CD4-positive, alpha-beta T cell treated with Interleukin-17A for 4 hours (primary cell): ENCODE measurements at places on chromosomes 4 and X.

- DNase-seq, result no peak
Measured at GRCh38 chrX:14939644-14940043, 66.4 kb downstream of the MOSPD2 start.

DNA sequence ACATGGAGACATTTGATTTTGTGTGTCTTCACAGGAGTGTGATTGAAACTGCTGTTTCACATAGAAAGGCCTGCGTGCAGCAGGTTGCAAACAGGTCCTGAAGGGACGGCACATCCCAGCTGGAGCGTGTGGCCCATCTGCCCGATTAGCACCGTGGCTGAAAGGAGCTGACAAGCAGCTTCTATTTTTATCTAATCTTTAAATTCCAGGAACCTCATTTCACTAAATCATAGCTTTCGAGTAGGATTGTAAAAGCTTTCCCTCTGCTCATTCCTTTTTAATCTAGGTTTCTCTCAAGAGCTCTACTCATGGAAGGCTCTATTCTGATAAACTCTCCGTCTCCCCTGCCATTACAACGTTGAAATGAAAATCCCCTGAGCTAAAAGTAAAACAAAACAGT, 106.8 kb downstream of the FSTL5 start:
- DNase-seq, result no peak

DNA sequence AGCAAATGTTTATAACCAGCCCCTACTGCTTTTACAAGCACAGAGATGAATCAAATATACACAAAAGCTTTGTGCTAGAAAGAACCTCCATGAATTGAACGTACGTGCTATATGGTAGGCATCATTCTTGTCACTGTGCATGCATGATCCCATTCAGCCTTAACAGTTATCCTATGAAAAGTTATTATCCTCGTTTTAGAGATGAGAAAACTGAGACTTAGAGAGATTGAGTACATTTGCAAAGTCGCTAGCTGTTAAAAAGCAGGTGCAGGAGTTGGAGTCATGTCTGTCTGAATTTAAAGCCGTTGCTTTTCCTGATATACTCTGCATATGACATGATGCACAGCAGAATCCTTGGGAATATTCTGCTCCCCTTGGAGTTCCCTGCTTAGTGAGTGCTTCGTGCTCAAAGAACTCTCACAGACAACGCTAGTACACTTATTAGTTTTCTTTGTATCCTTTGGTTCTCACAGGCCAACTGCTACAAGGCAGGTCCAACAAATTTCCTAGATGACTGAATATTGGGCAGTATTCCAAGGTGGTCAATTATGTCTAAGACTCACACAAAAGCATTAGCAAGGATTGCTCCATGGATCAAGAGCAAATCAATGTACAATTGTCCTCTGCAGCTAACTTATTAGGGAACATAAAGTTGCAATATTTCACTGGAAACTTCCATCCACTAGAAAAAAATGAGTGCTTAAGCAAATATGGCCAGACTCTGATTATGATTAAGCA, 42.8 kb upstream of the TRIM2 start:
- DNase-seq, result no peak

DNA sequence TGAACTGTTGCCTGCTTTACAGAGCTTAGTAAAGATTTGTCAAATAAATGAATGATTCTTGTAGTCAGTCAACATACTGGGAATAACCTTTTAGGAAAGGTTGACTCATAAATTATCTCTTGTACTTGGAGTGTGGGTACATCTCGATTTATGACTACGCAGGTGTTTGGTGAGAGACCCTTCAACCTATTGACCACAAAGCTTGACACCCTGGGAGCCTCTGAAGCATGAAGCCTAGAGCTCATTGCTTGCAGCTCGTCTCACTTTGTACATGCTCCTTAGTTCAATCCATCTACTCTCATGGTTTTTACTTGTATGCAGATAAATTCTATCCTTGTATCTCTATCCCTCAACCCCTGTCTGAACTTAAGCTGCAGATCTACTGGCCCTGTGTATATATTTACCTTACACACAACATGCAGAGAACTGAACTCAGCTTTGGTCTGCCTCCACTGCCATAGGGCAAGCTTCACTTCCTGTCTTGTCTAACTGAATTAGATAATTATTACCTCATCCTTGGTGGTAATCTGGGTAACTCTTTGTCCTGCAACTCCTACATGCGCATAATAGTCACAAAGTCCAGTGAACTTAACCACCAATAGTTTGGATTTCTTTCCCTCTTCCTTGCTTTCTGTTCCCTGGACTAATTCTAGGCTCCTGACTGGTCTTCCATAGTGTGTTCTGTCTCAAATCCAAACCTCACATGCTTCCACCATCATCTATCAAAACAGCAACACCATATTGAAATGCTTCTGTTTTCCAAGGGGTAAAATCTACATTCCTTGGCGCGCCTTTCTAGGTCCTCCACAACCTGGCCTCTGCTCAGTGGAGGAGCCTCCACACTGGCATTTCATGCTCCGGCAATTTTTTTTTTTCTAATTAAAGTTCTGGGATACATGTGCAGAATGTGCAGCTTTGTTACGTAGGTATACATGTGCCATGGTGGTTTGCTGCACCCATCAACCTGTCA, 32.2 kb upstream of the FAT1 start:
- no peak for DNase-seq

GRCh38 chr4:149823769-149824221, 8.2 kb upstream of the IQCM start:
- no peak for DNase-seq

GRCh38 chrX:114841051-114841450, 176.4 kb downstream of the IL13RA2 start:
- DNase-seq, result no peak

DNA sequence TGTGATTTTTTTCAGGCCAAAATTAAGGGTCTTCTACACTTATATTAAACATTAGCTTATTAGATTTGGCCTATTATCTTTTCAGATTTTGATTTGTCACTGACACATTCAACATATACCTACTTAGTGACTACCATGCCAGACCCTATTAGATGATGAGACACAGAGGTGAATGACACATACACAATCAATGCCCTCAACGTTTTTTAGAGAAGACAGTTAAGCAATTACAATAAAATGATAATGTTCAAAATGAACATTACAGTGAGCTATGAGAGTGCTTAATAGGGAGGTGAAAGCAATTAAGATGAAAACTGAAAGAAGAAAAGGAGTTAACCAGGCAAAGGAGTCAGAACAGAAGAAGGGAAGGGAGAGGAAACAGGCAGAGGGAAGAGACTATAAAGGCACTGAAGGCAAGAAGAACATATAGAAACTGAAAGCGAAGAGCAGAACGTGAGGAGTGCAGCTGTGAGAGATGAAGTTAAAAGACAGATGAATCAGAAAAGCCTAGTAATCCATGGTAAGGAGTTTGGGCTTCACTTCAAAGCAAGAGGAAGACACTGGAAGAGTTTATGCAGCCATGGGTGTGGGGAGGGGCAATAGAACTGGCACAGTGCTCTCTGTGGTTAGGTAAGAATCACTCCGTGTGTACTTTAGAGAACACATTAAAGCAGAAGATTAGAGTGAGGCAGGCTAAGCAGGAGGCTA, 119.0 kb downstream of the REELD1 start:
- no peak for DNase-seq

- DNase-seq, result no peak
Measured at GRCh38 chr4:81921751-81922159, 450.0 kb upstream of the RASGEF1B start.

- peak; percentile 65 for DNase-seq
Measured at GRCh38 chrX:103343105-103343504, 13.1 kb downstream of the TCEAL7 start.

DNA sequence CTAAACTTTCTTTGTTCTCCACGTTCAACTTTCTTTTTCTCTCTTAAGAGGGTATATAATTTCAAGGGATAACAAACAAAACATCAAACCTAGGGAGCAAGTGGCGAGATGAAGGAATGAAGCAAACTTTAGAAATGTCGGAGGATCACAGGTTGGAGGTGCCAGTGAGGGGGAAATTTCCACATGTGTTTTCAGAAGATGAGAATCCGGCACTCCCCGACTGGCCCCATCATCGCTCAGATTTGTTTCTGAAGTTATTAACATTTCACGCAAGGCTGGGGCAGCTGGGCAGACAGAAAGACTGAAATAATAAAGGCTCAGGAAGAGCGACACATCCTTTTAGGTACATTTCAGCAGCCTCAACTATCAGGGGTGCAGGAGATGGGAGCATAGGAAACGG, 134.9 kb downstream of the SMIM20 start:
- DNase-seq, result no peak

GRCh38 chrX:132750331-132751062, 207.9 kb downstream of the HS6ST2 start:
- DNase-seq, result no peak

- no peak for DNase-seq
Measured at GRCh38 chr4:83328521-83329187, 6.0 kb downstream of the HPSE start.

- no peak for DNase-seq
Measured at GRCh38 chrX:13110433-13111324, 66.3 kb upstream of the FAM9C start.

GRCh38 chrX:68847172-68847571, 18.4 kb downstream of the EFNB1 start:
- DNase-seq, result no peak

DNA sequence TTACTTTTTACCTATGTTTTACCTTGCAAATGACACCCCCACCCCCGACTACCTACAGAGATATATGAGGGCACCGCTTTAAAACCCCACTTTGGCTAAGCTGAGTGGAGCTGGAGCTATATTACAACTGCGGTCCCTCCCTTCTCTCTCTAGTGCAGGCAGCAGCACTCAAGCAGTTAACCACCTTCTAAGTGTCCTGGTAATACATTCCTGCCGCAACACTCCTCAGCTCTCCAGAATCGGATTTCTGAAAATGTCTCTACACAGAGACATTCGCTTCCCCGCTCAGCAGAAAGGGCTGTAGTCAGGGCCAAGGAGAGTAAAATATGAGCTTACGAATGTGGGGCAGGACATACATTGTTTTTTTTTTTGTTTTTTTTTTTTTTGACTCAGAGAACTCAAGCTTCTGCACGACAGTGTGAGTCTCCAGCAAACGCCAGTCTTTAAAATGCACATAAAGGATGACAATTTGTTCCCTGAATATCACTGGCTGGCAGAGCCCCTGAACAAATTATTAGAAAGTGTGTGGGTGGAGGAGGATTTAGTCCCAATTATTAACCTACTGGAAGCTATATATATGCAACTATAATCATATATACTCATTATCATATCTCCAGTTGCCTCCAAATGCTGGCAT, 287.0 kb upstream of the TET2 start:
- no peak for DNase-seq

- DNase-seq, result no peak
Measured at GRCh38 chr4:82851885-82852750, 38.8 kb downstream of the SEC31A start.

- DNase-seq, result no peak
Measured at GRCh38 chrX:19629541-19629940, 114.2 kb upstream of the MAP3K15 start.

DNA sequence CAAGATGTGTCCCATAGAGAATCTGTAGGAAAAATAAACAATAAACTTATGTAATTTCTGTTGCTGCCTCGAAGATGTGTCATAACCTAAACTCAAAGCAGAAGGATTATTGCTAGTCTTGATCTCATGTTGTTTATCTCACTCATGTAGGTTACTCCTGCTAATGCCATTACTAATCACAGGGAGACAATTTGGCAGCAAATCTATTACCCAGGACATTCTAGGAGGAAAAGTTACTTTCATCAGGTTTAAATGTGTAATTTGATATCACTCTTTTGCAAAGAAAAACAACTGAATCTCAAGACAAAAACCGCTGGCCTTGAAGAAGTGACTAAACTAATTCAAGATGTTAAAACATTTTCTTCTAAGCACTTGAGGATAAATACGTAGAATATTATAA, 34.0 kb downstream of the LDOC1 start:
- DNase-seq, result no peak

GRCh38 chr4:6393066-6393465, 79.3 kb downstream of the PPP2R2C start:
- DNase-seq, result no peak

DNA sequence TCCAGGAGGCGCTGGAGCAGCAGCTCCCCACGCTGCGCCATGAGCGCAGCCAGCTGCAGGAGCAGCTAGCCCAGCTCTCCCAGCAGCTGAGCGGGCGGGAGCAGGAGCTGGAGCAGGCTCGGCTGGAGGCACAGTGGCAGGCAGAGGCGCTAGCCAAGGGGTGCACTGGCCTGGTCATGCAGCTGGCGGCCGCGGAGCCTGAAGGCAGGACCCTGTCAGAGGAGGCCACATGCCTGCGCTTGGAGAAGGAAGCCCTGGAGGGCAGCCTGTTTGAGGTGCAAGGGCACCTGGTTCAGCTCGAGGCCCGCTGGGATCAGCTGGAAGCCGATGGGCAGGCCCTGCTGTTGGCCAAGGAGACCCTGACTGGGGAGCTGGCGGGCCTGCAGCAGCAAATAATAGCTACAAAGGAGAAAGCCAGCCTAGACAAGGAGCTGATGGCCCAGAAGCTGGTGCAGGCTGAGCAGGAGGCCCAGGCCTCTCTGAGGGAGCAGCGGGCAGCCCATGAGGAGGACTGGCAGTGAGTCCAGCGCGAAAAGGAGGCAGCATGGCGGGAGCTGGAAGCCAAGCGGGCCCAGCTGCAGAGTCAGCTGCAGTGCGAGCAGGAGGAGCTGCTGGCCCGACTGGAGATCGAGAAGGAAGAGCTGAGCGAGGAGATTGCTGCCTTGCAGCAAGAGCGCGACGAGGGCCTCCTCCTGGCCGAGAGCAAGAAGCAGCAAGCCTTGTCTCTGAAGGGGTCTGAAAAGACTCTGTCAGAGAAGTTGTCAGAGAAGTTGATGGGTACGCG, 13.6 kb downstream of the SMIM10L2A start:
- no peak for DNase-seq

- DNase-seq, result peak; percentile 63
Measured at GRCh38 chrX:45851434-45851991, 650.8 kb upstream of the DIPK2B start.

GRCh38 chr4:123396307-123397143, at the start of gene SPRY1:
SPRY1 (plus strand) TSS chr4:123396795; CDS start chr4:123401592, 4,797 bp downstream.
- DNase-seq, result peak; percentile 78

DNA sequence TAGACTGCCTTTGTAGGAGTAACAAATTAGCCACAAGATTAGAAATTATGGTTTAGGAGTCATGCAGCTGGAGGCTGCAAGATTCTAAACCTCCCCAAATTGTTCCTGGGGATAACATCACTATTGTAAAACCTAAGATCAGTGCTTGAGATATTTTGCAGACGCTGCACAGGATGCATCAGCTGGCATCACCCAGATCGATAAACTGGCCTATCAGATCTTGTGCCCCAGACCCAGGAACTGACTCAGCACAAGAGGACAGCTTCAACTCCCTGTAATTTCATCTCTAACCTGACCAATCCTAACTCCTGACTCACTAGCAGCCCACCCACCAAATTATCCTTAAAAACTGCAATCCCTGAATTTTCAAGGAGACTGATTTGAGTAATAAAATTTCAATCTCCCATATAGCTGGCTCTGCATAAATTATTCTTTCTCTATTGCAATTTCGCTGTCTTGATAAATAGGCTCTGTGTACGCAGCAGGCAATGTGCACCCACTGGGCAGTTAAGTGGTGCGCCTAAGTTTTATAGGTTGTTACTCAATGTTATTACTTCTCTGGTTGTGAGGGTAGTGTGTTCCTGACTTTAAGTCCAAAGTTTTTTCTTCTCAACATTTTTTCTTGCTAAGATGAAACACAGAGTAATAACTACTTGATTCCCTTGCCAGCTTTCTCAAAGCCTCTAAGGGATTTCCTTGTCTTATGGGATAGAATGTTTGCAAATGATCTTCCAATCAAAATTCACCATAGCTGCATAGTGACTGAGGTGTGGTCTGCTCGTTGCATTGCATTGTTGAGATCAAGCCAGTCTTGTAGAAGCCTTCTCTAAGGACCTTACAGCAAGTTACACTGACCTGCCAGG, 312.3 kb upstream of the DKK2 start:
- DNase-seq, result no peak

- DNase-seq, result no peak
Measured at GRCh38 chr4:150580306-150580705, 1.6 kb upstream of the MAB21L2 start.
